ENCODE measurements at places on chromosomes 3 and 15.

DNA sequence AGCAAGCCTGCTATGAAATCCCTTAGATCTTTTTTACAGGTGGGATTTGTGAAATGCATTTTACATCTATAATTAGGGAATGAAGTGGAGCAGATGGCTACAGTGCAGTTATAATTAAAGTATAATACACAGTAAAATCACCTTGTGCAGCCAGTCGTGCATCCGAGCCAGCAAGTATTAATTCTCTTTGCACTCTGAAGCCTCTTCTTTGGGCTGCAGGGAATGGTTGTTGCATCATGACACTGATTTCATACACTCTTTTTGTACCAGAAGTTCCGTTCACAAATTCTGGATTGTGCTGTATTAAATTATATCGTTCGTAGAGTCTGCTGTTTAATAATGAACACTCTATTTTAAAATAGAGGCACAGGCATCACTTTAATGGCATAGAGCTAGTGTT lies 28.7 kb upstream of the TP63 start:
- DNase-seq, result no peak

DNA sequence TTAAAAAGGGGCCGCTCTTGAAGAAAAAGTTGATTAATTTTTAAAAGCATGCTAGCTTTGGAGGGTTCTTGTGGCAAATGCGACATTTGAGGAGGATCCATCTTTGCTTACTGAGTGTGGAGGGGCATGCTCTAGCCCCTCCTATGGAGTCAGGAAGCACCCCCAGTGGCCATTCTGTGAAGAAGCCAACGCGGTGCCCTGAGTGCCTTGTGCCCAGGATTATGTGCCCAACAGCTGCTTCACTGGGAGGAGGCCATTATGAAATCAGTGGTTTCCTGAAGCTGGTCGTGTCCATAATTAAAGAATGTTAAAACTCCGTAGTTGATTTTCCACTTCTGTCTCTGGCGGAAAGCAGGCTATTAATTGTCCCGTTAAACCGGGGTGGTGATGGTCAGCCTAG lies 69.1 kb upstream of the TNFAIP8L3 start:
- no peak for DNase-seq

DNA sequence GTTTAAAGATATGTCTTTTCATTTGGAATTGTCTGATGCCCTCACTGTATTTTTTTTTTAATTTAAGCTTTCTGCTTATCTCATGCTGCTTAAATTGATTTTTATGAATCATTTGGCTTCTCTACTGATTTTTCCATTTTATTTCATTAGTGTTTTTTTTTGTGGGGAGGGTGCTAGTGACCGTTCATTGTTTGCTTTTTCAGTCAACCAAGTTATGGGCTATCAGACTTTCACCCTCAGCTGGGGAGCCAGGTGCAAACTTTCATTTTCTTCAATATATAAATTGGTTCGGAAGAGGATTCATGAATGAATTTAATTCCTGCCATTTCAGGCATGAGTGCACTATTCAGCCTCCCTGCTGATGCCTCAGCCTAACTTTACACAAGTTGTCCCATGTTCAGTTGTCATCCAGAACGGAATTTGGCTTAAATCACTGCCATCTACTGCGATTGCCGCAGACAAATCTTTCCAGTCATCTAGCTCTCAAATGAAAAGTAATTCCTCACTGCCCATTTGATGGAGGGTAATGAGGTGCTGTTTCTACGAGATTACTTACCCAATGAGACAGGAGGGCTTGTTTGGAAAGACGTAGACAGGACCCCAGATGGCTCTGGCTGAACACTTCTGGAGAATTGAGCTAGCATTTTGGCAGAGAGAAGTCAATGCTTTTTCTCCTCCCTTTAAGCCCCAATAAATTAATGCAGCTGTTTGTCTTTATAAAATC lies 89.9 kb upstream of the RORA start:
- DNase-seq, result no peak

- DNase-seq, result no peak
Measured at GRCh38 chr3:14300721-14301399, 101.5 kb upstream of the SLC6A6 start.

Data from Kasumi-1 (cell line).